RKO (cell line): ENCODE measurements at places on chromosomes 5 and 9.

GRCh38 chr5:176733406-176734262, 76.7 kb upstream of the UNC5A start:
- no peak for DNase-seq

DNA sequence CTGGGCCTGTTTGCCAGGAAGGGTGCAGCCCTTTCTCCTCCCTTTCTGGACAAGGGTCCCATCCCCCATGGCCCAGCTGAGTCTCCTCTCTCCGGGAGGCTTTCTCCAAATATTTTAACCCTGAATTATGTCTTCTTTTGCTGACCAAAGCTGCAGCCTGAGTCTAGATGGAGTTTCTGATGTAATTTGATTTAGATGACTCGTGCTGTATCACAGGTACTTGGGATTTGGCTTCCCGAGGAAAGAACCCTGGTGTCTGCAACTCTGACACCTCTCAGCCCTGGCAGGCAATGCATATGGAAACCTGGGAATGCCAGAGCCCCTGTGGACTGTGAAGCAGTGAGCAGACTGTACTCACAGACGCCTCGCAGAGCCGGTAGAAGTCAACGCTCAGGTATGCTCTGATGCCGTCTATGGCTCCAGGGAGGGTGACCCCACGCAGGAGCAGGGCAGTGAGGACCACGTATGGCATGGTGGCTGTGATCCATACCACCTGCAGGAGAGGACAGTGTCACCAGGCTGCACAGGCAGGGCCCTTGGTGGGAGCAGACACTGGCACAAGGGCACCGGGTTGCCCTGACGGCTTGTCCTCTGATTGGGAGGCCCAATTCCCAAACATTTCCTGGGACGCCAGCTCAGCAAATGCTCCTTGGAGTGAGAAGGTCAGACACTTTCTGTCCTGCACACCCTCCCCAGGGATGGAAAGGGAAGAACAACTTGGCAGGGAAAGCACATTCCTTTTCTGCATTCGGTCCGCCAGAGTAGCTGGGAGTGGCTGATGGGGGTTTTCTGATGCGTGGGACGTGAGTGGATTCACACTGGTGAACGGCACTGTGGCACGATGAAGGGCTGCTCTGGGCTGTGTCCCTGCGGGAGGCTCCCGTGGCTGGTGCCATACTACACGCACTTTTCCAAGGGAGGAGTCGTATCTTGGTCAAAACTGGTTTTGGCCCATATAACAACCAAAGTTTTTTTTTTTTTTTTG, 24.7 kb downstream of the SLC6A3 start:
- DNase-seq = no peak

- no peak for DNase-seq
Observed at GRCh38 chr5:132050136-132050535, 10.3 kb upstream of the IL3 start.

DNA sequence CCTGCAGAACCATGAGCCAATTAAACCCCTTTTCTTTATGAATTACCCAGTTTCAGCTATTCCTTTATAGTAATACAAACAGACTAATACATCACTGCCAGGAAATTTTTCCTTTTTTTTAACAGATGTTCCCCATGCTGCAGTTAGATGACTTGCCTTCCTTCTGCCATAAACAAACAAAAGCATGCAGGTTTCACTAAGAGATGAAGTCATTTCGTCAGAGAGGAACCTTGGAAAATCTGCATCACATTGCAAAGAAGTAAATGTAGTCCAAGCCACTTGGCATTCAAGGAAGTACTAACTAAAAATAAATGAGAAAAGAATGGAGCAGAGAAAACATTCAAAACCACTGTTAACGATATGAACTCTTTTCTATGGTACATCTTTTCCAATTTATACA, 194.1 kb upstream of the EFNA5 start:
- no peak for DNase-seq

GRCh38 chr5:42397267-42397666, 26.0 kb upstream of the GHR start:
- no peak for DNase-seq

- no peak for DNase-seq
Observed at GRCh38 chr5:146753641-146754040, 124.9 kb downstream of the PPP2R2B start.

DNA sequence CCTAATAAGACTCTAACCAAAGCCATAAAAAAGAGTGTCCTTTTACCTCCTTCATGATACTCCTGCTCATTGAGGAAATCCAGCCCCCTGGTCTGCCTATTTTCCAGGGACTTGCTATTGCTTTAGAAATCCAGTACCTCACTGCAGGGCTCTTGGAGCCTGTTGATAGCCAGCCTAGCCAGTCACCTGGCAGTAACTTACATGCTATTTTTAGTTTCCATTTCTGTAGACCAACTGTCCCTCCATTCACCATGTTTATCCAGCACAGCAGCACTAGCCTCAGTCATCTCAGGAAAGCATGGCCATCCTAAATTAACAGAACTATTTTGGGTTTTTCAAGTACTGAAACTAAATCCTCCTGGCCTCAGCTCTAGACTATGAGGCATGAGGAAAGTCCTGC, 91.5 kb upstream of the PHF24 start:
- DNase-seq = no peak

DNA sequence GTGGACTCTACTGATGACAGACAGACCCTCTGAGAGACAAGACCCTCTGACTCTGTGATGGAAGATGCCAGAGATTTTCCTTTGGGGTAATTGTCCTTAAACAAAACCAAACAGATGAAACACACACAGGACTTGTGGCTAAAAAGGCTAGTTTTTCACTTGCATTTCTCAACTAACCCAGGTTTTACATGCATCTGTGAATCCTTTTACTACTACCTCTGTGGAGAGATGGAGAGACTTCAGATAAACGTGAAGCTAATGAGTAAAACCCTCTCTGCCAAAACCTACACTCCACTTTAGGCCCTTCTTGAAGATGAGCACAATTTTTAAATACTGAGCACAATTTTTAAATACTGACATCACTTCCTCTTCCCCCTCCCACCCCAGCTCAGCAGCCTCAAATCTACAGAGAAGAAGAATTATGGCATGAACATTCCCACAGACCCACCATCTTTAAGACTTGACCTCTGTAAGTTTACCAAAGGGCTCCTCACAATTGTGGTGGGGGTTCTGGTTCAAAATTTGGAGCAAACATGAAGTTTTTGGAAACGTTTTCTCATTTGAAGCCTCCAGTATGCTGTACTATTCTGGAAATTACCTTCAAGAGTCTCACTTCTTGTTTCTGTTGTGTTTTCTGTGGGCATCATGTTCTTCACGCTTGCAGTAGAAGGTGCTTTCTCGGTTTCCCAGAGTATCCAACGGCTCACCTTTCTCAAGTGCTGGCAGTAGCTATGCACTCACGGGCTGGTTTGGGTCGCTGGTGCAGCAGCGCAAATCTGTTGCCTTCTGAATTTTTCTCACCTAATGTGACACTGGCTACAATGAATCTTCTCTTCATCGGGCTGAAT, 42.7 kb downstream of the ACER2 start:
- no peak for DNase-seq

DNA sequence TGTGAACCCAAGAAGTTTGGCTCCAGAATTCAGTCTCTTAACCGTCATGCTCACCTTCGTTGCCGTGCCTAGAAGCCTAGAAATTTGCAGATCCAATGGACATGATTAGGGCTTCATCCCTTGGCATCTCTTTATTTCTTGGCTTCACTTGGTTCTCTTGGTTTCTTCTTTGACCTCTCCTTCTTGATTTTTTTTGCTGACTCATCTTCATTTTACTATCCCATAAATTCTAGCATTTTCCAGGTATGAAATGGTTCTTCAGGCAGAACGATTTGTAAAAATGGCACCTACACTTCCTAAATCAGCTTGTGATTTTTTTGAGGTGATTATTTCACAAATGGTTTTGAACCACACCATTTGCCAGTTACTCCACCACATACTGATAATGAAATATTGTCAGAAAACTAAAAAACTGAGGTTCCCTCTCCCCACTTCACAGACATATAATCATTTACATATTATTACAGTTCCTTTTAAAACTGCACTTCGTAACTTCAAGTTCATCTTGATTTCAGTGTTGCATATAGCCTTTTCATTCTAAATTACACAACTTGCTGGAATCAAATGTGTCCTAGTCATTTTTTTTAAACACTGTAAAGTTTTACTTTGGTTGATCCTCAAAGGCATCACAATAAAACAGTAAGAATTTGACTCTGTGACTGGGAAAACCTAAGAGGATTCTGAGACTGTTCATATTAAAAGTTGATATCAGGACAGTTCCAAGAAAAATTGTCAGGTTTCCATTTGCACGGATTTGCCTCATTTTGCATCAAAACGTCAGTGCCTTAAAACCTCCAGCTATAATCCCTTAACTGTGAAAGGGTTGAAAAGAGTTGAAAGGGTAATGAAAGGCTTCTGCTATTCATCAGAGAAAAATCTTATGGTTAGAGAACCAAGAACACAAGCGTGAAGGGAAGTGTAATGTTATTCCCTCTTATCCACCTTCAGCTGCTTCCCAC, 8.9 kb upstream of the NREP start:
- DNase-seq = no peak

DNA sequence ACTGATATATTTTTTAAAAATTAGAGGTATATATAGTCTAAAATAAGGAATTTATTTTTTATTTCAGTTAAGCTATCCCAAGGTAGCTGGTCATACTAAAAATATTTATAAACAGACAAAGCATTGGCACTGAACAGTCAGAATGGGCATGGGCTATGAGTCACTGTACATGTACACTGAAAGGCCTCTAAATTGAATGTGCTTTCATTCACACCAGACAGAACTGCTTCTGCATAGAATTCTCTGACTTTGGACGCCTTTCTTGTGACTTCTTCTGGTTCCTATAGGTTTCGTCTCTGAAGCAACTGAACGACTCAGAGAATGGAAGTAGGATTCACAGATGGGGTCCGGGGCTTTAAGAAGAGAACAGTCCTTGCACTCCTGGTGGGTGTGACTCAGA, 394.8 kb upstream of the MEF2C start:
- no peak for DNase-seq

DNA sequence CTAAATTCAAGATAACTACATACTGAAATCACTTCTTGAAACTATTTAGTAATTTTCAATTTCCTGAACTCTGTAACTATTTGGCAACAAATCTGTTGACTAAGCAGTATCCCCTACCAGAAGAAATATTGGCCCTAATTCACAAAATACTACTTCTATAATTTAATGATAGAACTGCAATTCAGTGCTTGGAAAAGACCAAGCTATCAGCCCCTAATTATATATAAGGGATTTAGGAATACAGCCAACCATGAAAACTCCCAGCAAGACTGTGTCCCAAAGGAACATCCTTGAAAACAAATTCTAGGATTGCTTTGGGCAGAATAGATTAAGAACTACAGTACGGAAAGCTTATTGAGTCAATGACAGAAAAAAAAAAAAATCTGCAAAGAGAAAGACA, 169.2 kb downstream of the RAB3C start:
- no peak for DNase-seq

- DNase-seq = no peak
Observed at GRCh38 chr9:37026113-37026930, 7.7 kb downstream of the PAX5 start.

GRCh38 chr5:105034401-105034763, 1471.8 kb upstream of the NUDT12 start:
- no peak for DNase-seq

DNA sequence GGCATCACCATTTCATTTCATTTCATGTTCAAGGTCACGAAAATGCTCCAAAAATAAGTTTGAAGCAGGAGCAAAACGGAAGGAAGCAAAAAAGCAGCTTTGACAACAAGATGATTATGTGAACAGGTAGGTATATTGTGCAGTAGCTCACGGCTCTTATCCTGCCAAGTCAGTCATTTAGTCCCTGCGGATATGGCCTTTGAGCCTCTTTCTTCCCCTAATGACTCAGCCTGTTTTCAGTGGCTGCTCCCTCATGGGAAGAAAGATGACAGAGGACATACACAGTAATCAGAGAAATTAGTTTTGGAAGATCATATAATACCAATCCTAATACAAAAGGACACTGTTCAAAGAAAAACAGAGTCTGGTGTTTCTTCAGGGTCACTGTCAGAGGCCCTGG, 155.8 kb upstream of the GRAMD2B start:
- peak; percentile 2 for DNase-seq

DNA sequence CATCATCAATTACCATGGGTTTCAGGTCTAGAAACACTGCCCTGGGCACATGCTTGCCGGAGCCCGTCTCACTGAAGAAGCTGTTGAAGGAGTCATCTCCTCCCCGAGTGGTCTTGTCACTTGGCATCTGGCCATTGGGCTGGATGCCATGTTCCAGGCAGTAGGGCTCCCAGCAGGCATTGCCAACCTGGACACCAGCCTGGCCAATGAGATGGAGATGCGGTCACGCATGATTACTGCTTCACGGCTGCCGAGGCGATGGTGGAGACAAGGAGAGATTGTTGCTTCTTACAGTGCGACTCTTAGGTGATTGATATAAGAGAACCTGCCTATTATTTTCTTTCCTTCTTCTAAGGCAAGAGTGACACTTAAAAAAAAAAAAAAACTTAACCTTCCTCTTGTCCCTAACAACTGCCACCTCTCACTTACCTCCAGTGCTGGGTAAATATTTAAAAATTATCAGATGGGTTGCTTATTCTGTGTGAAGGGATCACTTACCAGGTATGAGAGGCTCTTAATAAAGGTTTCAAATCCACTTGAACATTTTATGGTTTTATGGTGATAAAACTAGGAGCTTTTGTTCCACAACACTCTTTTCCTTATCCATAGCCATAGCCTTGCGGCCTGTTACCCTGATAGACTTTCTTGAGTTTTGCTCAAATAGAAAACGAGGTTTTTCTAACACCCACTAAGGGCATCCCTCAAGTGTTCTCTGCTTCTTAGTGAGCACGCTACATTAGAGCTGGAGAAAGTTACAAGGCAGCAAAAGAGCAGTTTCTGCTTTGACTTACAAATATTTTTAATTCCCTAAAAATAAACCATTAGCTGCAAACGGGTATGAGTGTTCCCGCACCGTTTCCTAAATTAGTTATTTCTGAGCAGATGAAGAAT, 41.2 kb downstream of the NIM1K start:
- no peak for DNase-seq

GRCh38 chr9:36936498-36936831, 97.6 kb downstream of the PAX5 start:
- no peak for DNase-seq

- peak; percentile 85 for DNase-seq
Observed at GRCh38 chr9:130770679-130771442, 64.2 kb upstream of the ABL1 start.
